ENCODE measurements at places on chromosomes 7 and 10.

GRCh38 chr7:37062560-37062859 lies 338.2 kb upstream of the AOAH start:
- DNase-seq: no peak

DNA sequence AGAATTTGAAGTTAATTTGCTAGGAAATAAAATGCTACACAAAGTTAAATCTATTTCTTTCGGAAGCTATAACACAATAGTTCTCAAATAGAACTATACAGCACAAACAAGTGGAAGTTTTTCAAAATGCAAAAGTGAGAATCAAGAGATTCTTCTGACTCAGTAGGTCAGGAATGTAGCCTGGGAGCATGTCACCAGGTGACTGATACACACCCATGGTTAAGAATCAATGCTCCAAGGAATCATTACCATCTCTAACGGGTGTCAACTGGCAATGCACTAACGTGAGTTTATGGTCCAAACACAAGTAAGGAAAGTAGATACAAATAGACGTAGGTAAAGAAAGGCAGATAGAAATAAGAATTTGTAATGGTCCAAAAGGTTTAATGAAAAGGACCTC lies 170.5 kb downstream of the SRPK2 start:
- peak; percentile 71 for DNase-seq

- peak; percentile 1 for DNase-seq
These were observed 337.5 kb upstream of the KCND2 start for GRCh38 chr7:119935418-119936025.

DNA sequence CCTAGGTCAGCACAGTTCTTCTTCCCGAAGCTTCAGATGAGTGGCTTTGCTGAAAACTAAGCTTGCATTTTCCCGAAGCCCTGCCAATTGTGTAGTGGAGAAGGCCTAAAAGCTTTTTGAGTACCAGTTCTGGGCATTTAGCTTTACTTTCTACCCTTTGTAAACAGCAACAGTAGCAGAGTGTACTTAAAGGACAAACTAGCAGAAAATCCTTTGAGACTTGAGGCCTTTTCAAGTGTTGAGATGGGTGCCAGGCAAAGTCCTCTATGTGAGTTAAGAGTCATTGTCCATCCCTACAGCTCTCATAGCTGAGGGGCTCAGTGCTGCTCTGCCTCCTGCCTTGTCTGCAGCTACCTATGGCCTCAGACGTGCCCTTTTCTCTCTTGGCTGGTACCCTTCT lies 368.2 kb downstream of the CCSER2 start:
- no peak for DNase-seq

- peak; percentile 82 for DNase-seq
These were observed 33.9 kb upstream of the SLC29A3 start for GRCh38 chr10:71285180-71285545.

- DNase-seq: peak; percentile 88
These were observed 16.9 kb downstream of the TCAF1 start for GRCh38 chr7:143884969-143885559.

DNA sequence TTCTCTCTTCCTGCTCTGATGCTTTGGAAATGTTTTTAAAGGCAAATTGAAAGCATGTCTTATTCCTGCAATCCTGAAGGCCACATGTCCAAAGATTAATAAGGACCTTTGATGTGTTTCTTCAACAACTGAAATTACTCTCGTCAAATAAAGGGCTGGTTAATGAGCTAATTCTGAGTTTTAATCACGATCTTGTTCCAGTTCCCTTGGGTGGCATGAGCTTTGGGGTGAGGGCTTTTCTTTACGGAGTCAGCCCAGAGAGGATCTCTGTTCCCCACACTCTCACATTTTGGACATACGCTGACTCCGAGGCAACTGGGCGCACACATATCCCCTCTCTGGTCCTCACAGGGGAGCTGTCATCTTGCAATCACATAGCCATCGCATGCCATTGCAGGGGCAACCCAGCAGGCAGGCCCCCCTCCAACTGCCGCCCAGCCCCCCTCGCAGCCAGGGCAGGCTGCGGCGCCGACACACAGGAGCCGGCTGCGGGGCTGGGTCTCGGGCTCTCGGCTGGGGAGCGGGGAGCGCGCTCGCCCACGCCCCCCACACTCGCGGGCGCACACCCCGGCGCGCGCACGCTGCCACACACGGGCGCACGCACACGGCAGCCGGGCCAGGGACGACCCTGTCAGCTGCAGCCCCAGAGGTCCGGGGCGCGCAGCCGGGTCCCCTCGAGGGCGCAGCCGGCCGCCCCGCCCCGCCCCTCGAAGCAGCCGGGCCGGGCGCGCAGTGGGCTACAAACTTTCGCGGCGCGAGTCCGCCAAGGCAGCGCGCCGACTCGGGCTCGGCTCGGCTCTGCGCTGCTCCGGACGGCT lies at the start of gene GDF10:
TSS of gene GDF10 (plus strand) at position 587 of the 818 bp plus-strand sequence. CDS start 455 bp downstream, outside the sequence.
- peak; percentile 20 for DNase-seq

DNA sequence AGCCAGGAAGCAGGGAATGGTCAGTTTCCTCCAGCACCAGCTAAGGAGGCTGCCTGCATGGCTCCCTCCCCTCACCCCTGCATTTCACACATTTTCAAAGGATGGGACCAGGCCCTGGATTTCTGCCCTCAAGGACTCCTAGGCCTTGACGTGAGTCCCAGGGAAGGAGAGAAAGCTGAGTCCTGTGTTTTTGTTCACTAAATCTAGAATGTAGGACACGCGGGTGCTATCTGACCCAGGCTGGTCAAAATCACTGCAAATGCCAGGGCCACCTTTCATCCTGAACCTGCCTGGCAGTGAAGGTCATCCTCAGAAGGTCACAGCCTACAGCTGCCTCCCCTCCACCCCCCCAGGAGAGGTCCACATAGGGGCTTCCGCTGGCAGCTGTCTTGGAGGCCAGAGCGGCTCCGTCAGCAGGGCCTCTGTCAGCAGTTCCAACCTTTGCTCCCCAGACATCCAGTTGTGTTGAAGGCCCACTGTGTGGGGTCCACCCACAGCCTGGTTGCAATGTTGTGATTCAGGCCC lies 18.0 kb downstream of the RHBDD2 start:
- DNase-seq: no peak

- no peak for DNase-seq
These were observed 370.8 kb downstream of the EXOC4 start for GRCh38 chr7:133623721-133624120.

DNA sequence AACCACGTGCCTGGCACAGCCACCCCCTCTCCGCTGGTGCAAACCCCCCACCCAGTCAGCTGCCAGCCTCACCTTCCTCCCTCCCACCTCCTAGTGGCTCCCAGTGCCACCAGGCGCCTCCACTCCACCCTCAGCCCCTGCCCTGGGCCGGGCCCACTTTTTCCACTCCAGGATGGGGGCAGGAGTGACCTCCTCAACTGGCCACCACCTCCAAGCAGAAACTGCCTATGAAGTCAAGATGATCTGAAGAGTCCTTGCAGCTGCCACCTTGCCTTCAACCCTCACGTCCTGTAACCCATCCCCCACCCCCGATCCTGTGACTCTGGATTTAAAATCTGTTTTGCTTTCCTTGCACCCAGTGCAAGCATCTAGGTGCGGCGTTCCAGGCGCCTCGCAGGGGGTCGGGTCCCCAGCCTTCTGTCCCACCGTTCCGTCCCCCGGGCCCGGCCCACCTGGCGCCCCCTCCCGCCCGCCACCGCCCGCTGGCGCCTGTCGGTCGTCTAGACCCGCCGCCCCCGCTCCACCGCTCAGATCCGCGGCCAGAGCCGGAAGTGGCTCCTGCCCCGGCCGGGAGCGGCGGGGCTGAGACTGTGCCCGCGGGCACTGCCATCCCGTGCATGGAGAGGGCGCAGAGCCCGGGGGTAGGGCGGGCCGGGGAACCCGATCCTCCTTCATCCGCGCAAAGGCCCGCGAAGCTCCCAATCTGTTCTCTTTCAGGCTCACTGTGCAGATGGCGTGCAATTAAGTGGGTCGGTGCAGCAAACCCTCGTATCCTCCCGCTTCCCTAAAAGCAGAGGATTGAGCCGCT lies 51.2 kb upstream of the GTF2I start:
- DNase-seq: no peak

DNA sequence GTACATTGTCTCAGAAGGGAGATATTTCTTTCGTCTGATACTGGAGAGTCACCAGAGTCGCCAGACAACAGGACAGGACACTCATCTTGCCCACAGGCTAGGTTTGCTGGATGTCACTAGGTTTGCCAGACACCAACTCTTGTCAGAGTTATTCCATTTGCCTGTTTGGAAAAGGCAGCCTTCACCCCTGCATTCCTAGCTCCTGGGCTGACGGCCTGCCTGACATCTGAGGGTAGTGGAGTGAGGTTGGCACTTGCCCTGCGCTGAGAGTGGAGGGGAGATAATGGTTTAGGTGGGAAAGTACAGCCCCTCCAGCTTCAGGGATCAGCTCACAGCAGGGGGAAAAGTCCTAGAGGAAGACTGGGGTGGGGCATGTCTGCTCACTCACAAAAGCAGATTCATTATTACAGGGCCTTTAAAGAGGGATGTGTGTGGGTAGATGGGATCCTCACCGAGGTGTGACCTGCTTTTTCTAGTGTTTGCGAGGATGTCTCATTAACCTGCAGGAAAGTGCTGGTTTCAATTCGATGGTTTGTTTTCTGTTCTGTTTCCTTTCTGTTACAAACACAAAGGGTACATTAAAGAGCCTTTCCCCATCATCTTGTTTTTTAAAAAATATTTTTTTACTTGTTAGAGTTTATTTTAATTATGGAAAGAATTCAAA lies 79.3 kb upstream of the TNS3 start:
- no peak for DNase-seq

GRCh38 chr7:23380556-23380955 lies 81.4 kb downstream of the MALSU1 start:
- DNase-seq: no peak

DNA sequence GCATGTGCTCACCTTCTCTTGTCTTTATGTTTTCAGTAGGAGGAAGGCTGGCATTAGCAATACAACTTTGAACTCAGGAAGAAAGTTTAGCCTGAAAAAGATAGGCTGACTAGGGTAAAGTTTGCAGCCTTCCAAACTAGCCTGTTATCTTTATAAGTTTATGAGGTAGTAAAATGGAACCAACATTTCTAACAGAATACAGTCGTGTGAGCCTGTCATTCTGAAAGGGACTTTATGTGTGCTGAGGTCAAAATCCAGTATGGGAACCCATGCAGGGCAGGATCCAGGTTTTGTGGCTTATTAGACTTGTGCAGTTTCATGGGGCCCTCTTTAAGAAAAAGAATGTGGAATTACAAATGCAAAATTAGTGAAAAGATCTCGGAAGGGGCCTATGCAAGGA lies 201.0 kb upstream of the PRPS1L1 start:
- no peak for DNase-seq

DNA sequence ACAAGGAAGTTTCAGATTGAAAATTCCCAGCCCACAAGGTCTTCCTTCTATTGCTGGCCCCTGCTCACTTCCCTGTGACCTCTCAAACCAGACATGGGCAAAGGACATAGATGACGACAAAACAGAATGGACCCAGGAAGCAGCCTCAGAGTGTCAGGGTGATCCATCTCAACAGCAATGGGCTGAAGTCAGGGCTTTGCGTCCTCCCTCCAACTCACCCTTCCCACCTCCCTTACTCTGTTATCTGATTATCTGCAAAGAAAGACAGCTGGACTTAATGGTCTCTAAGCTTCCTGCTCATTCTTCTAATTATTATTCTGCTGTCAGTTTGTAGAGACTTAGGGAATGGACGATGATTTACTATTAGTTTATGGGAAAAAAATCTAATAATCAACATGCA lies 115.9 kb downstream of the PIP4K2A start:
- no peak for DNase-seq

GRCh38 chr10:65571011-65571570 lies 1354.7 kb upstream of the LRRTM3 start:
- peak; percentile 37 for DNase-seq

DNA sequence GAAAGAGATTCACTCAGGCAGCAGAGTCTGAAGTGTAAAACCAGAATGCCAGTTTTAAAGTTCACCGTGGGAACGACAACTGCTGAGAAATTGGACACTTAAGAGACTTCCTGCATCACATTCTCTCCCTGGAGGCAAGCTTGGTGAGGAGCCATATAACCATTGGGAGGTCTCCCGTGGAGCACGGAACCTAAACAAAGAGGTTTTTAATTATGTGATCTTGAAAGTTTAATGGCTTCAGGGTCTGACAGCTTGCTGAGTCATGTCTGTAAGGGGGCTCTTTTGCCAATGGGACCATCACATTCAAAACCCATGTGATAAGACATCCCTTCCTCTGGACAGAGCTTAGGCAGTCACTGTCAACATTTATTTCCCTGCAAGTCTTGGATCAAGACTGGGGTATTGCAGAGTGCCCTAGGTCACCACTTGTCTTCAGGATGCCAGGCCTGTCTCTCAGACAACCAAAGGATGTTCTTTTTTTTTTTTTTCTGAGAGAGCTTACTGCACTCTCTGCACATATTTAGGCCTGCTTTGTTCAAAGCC lies 674.4 kb downstream of the TYW1 start:
- no peak for DNase-seq

DNA sequence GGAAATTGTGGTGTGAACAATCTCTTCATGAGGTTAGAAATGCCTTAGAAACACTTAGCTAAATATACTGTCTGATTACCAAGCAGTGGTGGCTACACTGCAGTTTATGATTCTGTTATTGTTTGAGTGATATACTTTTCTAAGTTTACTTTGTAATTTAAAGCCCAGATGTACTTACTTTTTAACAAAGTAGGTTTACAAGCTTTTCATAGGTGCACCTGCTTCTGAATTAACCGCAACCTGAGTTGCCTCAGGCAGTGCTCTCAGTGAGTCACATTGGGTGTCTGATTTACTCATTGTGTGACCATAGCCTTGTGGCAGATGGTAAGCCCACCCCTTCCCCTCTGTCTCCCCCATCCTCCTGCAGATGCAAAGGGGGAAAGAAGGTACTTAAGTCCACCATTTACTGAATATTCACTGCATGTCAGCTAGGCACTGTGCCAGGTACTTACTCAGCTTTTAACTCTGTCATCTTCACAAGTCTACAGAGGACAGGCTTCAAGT lies 9.0 kb downstream of the MTURN start:
- no peak for DNase-seq

- no peak for DNase-seq
These were observed 36.7 kb downstream of the PRF1 start for GRCh38 chr10:70565556-70566514.

DNA sequence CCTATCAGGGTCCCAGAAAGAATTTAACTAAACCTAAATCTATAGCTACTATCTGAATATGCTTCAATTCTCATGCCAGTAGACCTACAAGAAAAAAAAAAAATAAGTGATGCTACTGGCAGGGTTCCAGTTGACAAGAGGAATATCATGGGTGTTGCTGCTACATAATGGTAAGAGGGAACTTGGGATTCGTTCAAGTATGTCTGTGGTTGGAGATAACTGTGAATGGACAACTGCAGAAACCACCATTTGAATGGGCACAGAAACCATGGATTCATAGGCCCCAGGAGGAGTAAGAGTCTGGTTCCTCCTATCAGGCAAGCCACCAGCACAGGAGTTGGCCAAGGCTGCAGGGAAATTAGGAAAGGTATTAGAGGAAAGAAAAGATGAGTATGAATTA lies 287.6 kb upstream of the HGF start:
- DNase-seq: no peak

GRCh38 chr7:128362670-128363069 lies 1.2 kb upstream of the PRRT4 start:
- DNase-seq: no peak

- no peak for DNase-seq
These were observed 20.9 kb upstream of the PRKAR2B start for GRCh38 chr7:107023522-107024151.

Measured in urothelium cell line (cell line).